GM13976 (cell line): ENCODE measurements at places on chromosomes 6 and 20.

GRCh38 chr6:73747289-73747688, 51.3 kb downstream of the CD109 start:
- peak; percentile 44 for DNase-seq

DNA sequence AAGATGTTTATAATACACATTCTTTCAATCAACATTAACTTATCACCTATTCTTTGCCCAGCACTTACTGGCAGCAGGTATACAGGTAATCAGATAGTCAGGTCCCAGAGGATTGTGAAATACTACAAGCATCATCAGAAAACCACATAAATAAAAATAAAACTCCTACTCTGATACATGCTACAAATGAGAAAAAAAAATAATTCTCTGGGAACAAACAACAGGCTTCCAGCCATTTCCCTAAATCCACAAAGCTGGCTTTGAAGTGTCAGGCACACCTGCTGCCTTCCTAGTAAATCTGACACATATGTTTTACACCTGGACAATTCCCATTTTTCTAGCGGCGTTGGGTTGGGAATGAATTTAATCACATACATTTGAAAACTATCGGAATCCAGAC, 384.5 kb upstream of the CDH4 start:
- DNase-seq: no peak

GRCh38 chr6:144335914-144336313, 50.8 kb downstream of the UTRN start:
- no peak for DNase-seq

DNA sequence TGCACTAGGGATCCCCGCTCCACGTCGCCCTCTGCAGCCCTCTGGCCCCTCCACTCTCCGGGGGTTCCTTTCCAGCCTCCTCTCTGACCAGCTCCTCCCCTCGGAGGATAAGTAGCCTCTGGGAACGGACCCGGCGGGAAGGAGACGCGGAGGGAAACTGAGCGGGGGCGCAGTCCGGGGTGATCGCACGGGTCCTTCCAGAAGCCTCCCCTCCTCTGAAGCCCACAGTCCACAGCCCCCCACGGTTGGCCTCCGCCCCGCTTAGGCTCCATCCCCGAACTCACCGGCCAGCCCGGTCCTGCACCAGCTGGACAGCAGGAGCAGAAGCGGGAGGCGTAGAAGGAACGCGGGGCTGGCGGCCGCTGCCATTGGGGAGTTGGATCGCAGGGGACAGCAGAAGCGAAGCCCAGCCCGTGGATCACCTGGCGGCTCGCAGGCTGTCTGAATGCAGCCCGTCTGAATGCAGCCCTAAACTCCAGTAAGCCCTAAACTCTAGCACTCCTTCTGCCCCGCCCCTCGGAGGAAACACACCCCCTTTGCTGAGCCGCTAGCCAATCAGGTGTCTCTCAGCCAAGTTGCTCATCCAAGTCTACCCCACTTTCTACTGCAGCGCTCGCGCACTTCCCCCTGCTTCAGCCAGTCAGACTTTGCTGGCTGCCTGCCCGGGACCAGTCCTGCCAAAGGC, at the start of gene RAET1G:
RAET1G (minus strand) TSS at position 480 of the 685 bp plus-strand sequence; CDS start at position 369, 111 bp downstream.
- DNase-seq: peak; percentile 83

- DNase-seq: peak; percentile 20
Observed at GRCh38 chr20:17654649-17655285, 27.3 kb downstream of the RRBP1 start.

DNA sequence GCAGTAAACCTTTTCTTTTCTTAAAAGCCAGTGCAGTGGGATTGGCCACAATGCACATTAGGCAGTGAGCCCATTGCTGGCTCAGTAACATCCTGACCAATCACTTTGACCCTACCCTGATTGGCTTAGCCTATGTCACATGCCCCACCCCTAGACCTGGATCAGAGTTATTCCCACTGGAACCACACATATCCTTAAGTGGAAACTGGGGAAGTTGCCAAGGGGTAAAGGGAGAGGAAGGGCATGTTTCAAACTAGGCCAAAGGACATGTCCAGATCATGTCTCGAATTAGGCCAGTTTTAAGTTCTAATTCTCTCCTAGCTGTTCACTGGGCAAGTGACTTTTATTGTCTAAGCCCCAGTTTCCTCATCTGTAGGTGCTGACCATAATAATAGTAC, 69.3 kb downstream of the LY86 start:
- no peak for DNase-seq

GRCh38 chr20:41009946-41010345, 18.7 kb upstream of the TOP1 start:
- DNase-seq: no peak

- DNase-seq: peak; percentile 68
Observed at GRCh38 chr6:13229205-13230085, 98.9 kb downstream of the TBC1D7 start.

- no peak for DNase-seq
Observed at GRCh38 chr20:53957451-53958172, 112.8 kb downstream of the BCAS1 start.

DNA sequence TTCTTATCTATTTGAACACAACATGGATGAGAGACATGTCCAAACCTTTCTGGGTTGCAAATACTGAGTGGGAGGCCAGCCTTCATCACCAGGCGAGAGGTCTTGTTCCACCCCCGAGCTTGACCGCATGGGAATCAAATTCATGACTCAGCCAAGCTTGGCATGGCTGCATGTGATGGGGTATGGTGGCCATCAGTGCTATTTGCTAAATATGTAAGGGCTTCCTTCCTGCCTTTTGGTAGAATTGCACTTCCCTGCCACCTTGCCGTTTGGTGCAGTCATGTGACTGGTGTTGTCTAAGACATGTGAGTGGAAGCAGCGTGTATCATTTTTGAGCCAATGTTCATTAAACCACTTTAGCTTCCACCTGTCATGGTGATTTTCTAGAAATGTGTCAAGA, 508.9 kb upstream of the SULF2 start:
- no peak for DNase-seq

DNA sequence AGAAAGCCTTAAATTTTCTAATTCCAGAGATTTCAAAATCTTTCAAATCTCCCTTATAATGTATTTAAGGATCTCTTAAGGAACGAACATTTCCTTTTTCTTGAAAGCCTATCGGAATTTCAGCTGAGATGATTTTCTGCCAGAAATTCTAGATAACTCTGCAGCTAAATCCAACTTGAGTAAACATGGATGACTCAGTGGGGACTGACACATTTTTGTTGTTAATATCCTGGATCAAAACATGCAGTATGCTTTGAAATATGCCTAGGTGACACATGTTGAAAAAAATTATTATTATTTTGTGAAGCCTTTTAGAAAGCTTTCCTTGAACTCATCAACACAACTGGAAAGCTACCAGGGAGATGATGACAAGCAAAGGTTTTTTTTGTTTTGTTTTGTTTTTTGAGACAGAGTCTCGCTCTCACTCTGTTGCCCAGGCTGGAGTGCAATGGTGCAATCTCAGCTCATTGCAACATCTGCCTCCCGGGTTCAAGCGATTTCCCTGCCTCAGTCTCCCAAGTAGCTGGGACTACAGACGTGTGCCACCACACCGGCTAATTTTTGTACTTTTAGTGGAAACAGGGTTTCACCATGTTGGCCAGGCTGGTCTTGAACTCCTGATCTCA, 140.1 kb upstream of the SNX9 start:
- DNase-seq: no peak

DNA sequence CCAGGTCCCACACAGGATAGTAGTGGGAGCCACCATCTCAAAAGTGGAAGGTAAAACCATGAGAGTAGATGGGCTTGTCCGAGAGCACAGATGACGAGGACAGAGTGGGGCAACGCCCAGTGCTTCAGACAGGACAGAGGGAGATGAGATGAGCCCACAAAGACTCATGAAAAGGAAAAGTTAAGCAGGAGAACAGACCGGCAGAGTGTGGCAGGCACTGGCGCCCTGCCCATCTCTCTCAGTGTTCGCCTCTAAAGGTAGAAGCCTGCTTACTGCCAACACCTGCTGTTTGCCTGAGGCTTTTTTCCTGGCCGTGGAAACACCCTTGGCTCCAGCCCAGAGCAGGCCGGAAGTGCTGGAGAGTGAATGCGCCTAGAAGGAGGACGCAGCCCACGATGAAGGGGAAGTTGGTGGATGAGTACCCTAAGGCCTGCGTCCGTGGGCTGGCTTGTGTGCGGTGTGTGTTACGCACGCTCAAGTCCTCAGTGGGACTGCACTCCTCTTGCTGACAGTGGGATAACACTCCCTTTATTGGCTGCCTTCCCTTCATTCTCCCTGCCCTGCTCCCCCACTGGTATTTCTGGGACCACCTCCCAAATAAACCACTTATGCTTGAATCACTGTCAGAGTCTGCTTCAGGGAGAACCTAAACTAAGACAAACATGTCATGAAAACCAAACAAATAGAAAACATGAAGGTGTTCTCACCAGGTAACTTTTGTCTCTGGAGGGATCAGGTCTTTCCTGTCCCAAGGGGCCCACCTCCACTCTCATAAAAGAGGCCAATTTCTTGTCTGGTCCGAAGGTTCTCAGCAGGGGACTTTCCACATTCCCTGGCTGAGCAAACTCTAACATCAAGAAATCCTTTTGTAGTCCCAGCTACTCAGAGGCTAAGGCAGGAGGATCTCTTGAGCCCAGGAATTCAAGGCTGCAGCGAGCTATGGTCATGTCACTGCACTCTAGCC, 9.1 kb upstream of the FOXP4 start:
- no peak for DNase-seq

GRCh38 chr6:133300896-133301295, 59.7 kb downstream of the EYA4 start:
- no peak for DNase-seq

DNA sequence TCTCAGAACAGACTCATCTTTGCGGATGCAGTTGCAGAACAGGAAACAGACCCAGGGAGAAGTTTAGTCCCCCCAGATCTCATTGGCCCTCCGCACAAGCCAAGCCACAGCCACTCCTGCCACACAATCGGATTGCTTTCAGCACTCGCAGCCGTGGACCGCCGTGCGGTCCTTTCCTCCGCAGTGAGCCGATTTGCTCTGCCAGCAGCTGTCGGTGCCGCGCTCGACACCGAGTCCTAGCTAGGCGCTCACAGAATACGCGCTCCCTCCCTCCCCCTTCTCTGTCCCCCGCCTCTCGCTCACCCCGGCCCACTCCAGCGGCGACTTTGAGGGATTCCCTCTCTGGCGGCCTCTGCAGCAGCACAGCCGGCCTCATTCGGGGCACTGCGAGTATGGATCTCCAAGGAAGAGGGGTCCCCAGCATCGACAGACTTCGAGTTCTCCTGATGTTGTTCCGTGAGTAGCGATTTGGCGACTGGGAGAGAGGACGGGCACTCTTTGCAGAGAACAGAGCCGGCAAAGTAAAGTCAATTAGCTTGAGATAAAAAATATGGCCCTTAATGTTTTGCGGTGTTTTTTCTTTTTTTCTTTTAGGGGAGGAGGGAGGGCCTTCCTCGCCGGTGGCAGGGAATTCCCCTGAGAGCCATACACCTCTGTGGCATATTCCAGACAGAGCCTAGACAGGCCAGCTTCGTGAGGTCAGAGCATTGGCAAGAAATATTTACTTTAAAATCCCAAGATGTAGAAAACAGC, at the start of gene LAMP5:
LAMP5 (plus strand) TSS at position 130 of the 753 bp plus-strand sequence; CDS start at position 393, 263 bp downstream.
- DNase-seq: no peak

DNA sequence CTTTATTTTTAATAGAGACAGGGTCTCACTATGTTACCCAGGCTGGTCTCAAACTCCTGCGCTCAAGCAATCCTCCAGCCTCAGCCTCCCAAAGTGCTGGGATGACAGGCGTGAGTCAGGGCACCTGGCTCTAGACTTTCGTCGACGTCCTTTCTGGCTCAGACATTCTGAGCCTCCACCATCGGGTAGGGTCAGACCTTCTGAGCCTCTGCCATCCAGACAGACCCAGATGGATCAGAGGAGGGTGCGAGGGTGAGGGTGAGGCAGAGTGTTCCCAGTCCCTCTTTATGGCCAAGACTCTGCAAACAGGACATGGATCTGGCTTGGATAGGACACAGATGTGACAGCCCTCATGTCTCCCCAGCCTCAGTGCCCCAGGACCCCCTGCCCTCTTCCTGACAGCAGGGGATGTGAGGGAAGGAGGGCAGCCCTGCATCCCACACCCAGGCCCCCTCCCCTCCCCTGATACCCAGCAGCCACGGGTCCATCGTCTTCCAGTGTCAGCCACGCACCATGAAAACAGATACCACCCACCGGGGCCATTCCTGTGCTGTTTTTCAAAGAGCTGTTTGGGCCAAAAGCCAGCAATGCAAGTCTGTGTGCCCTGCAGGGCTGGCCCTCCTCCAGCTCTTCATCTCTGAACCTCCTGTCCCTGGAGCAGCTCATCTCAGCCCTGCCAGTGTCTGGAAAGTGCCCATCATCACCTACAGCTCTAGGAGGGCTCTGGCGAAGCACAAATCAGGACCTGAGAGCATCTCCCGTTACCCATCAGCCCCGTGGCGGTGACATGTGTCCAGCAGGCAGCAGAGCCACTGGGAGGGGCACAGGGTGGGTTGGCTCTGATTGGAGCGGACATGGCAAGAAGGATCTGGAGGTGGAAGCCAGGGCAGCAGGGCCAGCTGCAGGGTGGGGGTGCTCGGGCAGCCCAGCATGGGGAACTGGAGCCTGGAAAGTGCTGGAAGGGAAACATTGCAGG, 208.4 kb downstream of the PREX1 start:
- DNase-seq: no peak

DNA sequence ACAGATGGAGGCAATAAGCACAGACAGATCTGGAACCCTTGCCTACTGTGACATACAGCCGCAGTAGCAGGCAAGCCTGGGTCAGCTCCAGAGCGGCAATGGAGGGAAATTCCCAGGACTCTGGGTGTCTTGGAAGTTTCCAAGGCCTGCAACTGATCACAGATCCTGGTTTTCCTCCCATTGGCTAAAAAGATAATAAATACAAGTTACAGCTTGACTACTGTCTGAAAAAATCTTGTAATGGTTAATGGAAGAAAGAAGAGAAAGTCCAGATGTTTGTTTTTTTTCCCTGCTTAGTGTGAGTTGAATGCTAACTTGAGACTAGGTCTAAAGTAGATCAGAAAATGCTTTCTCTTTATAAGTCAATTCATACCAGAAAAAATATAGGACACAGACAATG, 307.6 kb downstream of the ALDH8A1 start:
- no peak for DNase-seq

- no peak for DNase-seq
Observed at GRCh38 chr6:112980676-112981075, 633.5 kb downstream of the RFPL4B start.

GRCh38 chr6:43861212-43861894, 91.3 kb downstream of the VEGFA start:
- no peak for DNase-seq

DNA sequence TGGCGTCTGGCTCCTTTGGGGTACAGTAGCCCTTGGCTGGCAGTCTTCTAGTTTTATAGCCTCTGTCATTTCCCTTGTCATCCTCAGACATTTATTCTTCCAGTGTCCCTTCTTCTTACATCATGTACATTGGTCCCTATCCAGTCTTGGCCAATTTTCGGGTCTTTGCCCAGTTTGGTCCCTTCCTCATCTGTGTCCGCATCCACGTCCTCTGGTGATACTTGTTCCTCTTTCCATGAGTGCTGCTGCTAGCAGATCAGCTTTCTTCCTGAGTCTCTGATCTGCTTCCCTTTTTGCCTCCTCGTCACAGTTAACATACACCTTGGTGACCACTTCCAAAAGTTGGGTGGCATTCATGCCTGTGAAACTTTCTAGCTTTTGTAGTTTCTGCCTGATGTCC, 86.2 kb upstream of the GPR6 start:
- DNase-seq: no peak

- DNase-seq: no peak
Observed at GRCh38 chr6:79101164-79101563, 23.1 kb upstream of the PHIP start.
